ENCODE measurements at places on chromosomes 13 and 19.

GRCh38 chr19:47436712-47437401 is 17.5 kb upstream of the MEIS3 start:
- no peak for DNase-seq
- H3K4me3 ChIP-seq: no peak overlapping the region
- no peak overlapping the region for H3K27ac ChIP-seq
- peaks cover 5% of the 10 kb centered on the region for H3K4me1 ChIP-seq
- peaks cover 65% of the 10 kb centered on the region for H3K27me3 ChIP-seq

GRCh38 chr13:61777899-61778298 is 362.2 kb upstream of the PCDH20 start:
- H3K27me3 ChIP-seq: no peaks in the 10 kb centered on the region
- no peaks in the 10 kb centered on the region for H3K36me3 ChIP-seq
- H3K4me1 ChIP-seq: no peaks in the 10 kb centered on the region
- H3K27ac ChIP-seq: no peak overlapping the region

DNA sequence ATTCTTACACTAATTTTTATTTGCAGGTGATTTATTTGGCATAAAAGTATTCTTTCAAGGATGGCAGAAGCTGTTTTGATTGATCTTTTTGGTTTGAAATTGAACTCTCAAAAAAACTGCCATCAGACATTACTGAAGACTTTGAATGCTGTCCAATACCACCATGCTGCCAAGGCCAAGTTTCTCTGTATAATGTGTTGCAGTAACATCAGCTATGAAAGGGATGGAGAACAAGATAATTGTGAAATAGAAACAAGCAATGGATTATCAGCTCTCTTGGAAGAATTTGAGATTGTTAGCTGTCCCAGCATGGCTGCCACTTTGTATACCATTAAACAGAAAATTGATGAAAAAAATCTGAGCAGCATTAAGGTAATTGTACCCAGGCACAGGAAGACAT is 1.2 kb downstream of the LACC1 start:
- no peak overlapping the region for H3K27ac ChIP-seq
- H3K4me1 ChIP-seq: peaks cover 12% of the 10 kb centered on the region
- no peak for DNase-seq
- H3K36me3 ChIP-seq: peaks cover 3% of the 10 kb centered on the region
- H3K4me3 ChIP-seq: peak overlapping the region; percentile 3

GRCh38 chr19:49923055-49924003 is 5.7 kb upstream of the ATF5 start:
- no peak for DNase-seq
- H3K4me3 ChIP-seq: no peak overlapping the region
- peaks cover 15% of the 10 kb centered on the region for H3K36me3 ChIP-seq
- H3K27ac ChIP-seq: no peak overlapping the region

DNA sequence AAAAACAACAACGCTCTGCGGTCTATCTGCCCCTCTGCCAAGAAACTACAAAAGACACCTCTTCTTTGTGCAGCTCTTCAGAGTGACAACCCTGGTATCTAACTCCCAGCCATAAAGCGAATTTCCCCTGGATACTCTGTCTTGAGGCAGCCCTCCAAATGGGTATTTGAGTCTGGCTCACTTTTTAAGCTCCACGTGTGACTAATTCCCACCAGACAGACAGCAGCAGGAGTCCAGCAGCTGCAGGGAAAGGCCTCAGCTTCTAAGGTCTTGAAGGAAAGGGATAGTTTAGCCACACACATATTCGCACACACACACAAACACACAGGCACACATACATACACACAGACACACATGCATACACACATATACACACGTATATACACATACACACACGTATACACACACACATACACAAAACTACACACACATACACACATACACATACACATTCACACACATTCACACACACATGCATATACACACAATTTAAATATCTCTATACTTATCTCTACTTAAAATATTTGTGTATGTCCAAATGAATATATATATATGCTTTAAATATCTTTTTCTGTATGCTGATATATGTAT is 188.8 kb downstream of the TSHZ3 start:
- H3K4me1 ChIP-seq: peaks cover 28% of the 10 kb centered on the region
- no peak for DNase-seq
- H3K36me3 ChIP-seq: no peaks in the 10 kb centered on the region
- H3K27ac ChIP-seq: no peak overlapping the region

DNA sequence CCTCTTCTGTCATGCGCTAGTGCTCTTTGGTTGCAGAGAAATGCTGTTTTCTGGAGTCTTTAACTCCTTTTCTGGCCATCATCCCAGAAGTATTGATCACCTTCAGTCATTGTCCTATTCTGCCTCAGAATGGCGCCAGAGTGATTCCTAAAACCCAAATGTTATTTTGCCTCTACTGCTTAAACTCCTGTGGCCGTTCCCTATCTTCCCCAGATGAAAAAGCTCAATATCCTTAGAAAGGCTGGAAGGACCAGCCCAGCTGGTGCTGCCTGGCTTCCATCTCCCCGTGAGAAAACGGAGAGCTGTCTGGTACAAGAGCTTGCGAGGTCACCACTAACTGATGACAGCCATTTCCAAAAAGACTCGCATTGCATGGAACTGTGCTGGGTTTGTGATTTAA is 179.1 kb downstream of the RBM26 start:
- H3K36me3 ChIP-seq: no peaks in the 10 kb centered on the region
- H3K4me1 ChIP-seq: no peaks in the 10 kb centered on the region
- no peak for DNase-seq
- H3K27me3 ChIP-seq: peaks cover 3% of the 10 kb centered on the region

GRCh38 chr19:46845959-46846459 is 4.6 kb downstream of the AP2S1 start:
- peak overlapping the region; percentile 31 for H3K27ac ChIP-seq
- no peak for DNase-seq
- H3K4me3 ChIP-seq: peak overlapping the region; percentile 24
- H3K27me3 ChIP-seq: no peaks in the 10 kb centered on the region
- peaks cover 23% of the 10 kb centered on the region for H3K4me1 ChIP-seq

DNA sequence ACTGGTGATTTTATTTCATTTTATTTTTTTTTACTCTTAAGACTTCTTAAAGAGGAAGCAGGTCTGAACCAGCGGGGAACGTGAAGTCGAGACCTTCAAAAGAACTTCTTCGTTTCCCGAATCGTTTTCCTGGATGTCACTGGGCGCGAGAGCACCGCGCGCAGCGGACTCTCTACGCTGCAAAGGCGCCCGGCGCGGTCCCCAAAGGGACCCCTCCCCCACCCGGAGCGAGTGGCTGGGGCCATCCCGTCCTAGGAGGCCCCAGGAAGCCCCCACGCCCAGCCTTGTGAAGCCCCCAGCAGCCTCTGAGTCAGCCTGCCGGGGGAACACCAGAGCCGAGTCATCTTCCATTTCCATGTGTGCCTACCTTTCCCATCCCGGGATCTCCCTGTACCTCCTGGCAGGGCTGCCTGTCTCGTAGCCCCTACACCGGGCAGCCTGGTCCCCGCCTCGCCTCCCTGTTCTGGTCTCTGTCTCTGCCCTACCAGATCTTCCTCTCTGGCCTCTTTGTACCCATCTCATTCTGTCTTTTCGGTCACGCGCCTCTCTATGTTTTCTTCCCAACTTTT is 608 bp downstream of the CD70 start:
- H3K4me1 ChIP-seq: peaks cover 11% of the 10 kb centered on the region
- H3K27me3 ChIP-seq: peaks cover 83% of the 10 kb centered on the region
- peak overlapping the region; percentile 70 for H3K4me3 ChIP-seq
- DNase-seq: no peak
- H3K36me3 ChIP-seq: no peaks in the 10 kb centered on the region

GRCh38 chr19:31041461-31041860 is 307.8 kb downstream of the TSHZ3 start:
- DNase-seq: no peak
- no peak overlapping the region for H3K27ac ChIP-seq
- peaks cover 5% of the 10 kb centered on the region for H3K27me3 ChIP-seq
- no peak overlapping the region for H3K4me3 ChIP-seq
- no peaks in the 10 kb centered on the region for H3K36me3 ChIP-seq
- no peaks in the 10 kb centered on the region for H3K4me1 ChIP-seq

DNA sequence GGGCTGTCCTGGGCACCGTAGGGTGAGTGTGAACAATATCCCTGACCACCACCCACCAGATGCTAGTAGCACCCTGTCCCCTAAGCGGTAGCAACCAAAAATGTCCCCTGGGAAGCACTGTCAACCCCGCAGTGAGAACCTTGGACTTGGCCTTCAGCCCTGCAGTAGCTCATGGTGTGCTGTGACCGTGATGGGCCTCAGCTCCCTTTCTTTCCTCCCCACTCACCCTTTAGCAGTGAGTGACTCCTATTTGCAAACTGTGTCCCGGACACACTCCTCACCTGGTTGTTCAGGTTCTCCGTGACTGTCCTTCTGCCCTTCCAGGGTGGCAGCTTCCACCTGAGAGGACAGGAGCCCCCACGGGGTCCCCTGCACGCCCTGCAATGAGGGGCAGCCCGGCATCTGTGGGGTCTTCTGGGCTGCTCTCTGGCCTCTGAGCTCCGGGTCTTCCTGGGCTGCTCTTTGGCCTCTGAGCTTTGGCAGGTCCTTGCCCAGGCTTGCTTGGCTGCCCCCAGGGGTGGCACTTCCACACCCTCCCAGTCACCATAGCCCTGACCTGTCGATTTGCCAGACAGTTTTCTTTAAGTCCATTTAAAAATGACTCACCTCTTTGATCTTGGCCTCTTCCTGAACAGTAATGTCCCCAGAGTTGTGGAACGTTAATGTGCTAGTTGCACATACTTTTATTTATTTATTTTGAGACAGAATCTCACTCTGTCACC is 3.8 kb downstream of the KDM4B start:
- peaks cover 50% of the 10 kb centered on the region for H3K4me1 ChIP-seq
- H3K27ac ChIP-seq: no peak overlapping the region
- DNase-seq: no peak
- peak overlapping the region; percentile 74 for H3K4me3 ChIP-seq

- H3K4me3 ChIP-seq: peak overlapping the region; percentile 93
- peaks cover 11% of the 10 kb centered on the region for H3K36me3 ChIP-seq
- no peaks in the 10 kb centered on the region for H3K27me3 ChIP-seq
- DNase-seq: no peak
- H3K4me1 ChIP-seq: peaks cover 25% of the 10 kb centered on the region
- H3K27ac ChIP-seq: peak overlapping the region; percentile 98
Observed at GRCh38 chr19:9819596-9819909, 674 bp upstream of the FBXL12 start.

DNA sequence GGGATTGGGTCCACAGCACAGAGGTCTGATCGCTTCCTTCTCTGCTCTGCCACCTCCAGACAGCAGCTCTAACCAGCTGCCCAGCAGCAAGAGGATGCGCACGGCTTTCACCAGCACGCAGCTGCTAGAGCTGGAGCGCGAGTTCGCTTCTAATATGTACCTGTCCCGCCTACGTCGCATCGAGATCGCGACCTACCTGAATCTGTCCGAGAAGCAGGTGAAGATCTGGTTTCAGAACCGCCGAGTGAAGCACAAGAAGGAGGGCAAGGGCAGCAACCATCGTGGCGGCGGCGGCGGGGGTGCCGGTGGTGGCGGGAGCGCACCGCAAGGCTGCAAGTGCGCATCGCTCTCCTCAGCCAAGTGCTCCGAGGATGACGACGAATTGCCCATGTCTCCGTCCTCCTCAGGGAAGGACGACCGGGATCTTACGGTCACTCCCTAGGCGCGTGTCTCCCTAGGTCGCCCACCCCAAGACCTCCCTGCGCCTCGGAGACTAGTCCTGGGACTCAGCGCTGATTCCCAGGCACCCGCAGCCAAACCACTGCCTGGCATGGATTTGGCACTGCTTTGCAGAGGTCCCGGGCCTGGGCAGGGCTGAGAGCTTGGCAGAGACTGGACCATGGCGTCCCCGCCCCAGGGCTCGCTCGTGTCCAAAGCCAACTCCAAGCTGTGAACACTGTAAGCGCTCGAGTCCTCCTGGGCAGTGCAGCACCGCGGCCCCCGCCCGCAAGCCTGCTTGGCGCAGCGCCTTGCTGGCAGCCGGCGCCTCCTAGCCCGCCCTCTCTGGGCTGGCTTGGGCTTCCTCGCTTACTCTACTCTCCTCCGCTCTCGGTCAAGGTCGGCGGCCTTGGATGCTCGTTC is 1.5 kb downstream of the GSX1 start:
- DNase-seq: no peak
- H3K36me3 ChIP-seq: no peaks in the 10 kb centered on the region
- no peak overlapping the region for H3K27ac ChIP-seq

- no peak for DNase-seq
- H3K4me3 ChIP-seq: peak overlapping the region; percentile 78
- no peaks in the 10 kb centered on the region for H3K36me3 ChIP-seq
- H3K4me1 ChIP-seq: no peaks in the 10 kb centered on the region
Observed at GRCh38 chr13:63551731-63552130, 2136.1 kb upstream of the PCDH20 start.

DNA sequence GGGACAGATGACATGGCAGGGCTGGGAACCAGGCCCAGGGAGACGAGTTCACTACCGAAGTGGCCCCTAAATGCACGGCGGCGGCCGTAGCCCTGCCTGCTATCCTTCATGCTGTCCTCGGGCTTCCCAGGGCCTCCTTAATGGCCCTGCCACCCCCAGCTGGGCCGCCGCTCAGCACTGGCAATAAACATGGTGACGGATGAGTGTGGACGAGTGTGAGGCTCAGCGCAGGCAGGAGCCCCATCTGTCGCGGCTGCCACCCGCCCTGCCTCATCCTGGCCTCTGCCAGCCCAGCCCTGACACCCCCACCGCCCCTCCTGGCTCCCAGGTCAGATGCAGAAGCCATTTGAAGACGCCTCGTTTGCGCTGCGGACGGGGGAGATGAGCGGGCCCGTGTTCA is 13.6 kb downstream of the PIN1 start:
- no peaks in the 10 kb centered on the region for H3K4me1 ChIP-seq
- no peak overlapping the region for H3K4me3 ChIP-seq
- H3K27ac ChIP-seq: no peak overlapping the region
- H3K36me3 ChIP-seq: peaks cover 1% of the 10 kb centered on the region
- DNase-seq: no peak
- H3K27me3 ChIP-seq: no peaks in the 10 kb centered on the region

DNA sequence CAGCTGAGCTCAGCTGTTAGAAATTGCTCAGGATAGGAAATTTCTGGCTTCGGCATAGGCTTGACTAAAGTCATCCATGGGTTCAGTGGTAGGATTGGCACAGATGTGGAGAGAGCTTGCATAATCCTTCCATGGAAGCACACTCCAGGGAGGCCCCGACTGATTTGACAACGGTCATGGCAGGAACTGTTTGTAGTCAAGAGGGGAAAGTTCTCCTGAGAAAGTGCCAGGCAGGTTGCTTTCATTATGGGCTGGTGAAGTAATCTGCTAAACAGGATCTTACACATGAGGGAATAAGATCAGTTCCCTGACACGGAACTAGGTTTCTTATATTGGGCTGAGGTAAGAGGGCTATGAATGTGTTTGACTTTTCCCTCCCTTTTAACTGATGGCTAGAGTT is 120.1 kb downstream of the RGCC start:
- peaks cover 22% of the 10 kb centered on the region for H3K36me3 ChIP-seq
- H3K4me3 ChIP-seq: no peak overlapping the region

DNA sequence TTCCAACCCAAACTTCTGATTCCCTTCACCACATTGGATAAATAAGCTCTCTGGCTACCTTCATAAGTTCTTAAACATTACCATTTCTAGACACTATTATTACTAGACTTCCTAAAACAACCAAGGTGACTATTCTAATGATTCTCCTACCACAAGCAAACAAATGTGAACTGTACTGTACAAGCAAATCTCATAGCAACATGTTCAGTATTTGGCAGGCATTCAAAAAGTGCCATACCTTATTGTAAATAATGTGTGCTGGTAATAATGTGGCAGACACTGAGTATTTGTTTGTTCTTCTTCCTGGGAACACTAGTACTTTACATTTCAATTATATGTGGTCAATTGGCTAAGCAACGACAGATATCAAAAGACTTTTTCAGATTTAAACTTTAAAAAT is 986.0 kb upstream of the SPRY2 start:
- no peaks in the 10 kb centered on the region for H3K27me3 ChIP-seq
- H3K4me1 ChIP-seq: no peaks in the 10 kb centered on the region
- no peak overlapping the region for H3K4me3 ChIP-seq
- no peak for DNase-seq

- no peak for DNase-seq
- no peak overlapping the region for H3K27ac ChIP-seq
- no peak overlapping the region for H3K4me3 ChIP-seq
- H3K36me3 ChIP-seq: peaks cover 38% of the 10 kb centered on the region
Observed at GRCh38 chr13:79360095-79360494, 46.0 kb downstream of the RBM26 start.

All from type B pancreatic cell (in vitro differentiated cells).